ENCODE measurements at places on chromosomes 7 and 10.

GRCh38 chr10:115214829-115215228 lies 121.7 kb downstream of the ATRNL1 start:
- no peaks in the 10 kb centered on the region for H3K27me3 ChIP-seq
- no peaks in the 10 kb centered on the region for H3K4me1 ChIP-seq
- no peaks in the 10 kb centered on the region for H3K36me3 ChIP-seq
- no peak for DNase-seq
- H3K4me3 ChIP-seq, result no peak overlapping the region

DNA sequence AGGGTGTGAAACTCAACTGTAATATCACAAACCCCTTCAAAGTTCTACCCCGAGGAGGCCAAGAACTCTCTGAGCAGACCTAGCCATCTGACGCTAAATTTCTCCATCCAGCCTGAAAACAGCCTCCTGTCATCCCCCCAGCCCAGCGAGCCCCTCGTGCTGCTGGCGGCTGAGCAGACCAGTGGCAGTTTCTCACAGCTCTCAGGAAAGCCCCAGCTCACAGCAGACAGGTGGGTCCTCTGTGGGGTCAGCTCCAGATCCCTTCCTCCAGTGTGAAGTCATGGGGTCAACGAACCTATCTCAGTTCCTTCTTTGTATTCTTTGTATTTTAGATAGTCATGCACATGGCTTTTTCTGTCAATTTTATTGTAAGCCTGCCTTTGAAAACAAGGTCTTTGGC lies 7.8 kb downstream of the GARIN1A start:
- peaks cover 6% of the 10 kb centered on the region for H3K27me3 ChIP-seq
- no peak overlapping the region for H3K27ac ChIP-seq
- DNase-seq, result no peak
- no peaks in the 10 kb centered on the region for H3K4me1 ChIP-seq

GRCh38 chr7:7246223-7246622 lies 63.9 kb downstream of the C1GALT1 start:
- H3K27me3 ChIP-seq, result no peaks in the 10 kb centered on the region
- no peak for DNase-seq
- H3K4me1 ChIP-seq, result peaks cover 24% of the 10 kb centered on the region
- peaks cover 15% of the 10 kb centered on the region for H3K36me3 ChIP-seq

DNA sequence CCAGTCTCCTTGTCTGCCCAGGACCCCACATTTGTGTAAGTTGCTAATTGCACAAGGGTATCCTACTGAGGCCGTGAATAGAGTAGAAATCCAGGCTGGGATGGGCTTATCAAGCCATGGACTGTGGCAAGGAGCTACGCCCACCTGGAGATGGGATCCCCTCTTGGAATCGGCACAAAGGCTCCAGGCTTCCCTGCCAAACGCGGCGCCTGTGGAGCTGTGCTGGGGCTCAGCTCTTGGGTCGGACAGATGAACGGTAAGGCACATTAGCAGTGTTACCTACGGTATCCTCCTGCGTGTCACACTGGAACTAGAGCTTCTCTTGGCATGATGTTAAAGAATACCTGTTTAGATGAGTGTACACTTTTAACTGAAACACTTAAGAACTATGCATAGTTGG lies 196.7 kb downstream of the CELF2 start:
- peaks cover 33% of the 10 kb centered on the region for H3K36me3 ChIP-seq
- DNase-seq, result no peak
- H3K4me3 ChIP-seq, result no peak overlapping the region
- no peak overlapping the region for H3K27ac ChIP-seq
- peaks cover 56% of the 10 kb centered on the region for H3K4me1 ChIP-seq
- no peaks in the 10 kb centered on the region for H3K27me3 ChIP-seq

- H3K27ac ChIP-seq, result no peak overlapping the region
- H3K36me3 ChIP-seq, result peaks cover 24% of the 10 kb centered on the region
- no peak overlapping the region for H3K4me3 ChIP-seq
- no peak for DNase-seq
- no peaks in the 10 kb centered on the region for H3K4me1 ChIP-seq
Observed at GRCh38 chr7:134059921-134060320, 67.2 kb upstream of the LRGUK start.

- no peak for DNase-seq
- H3K4me1 ChIP-seq, result peaks cover 3% of the 10 kb centered on the region
- no peak overlapping the region for H3K4me3 ChIP-seq
- H3K27me3 ChIP-seq, result peaks cover 1% of the 10 kb centered on the region
- H3K36me3 ChIP-seq, result no peaks in the 10 kb centered on the region
Observed at GRCh38 chr7:22783421-22783820, 39.2 kb downstream of the TOMM7 start.

DNA sequence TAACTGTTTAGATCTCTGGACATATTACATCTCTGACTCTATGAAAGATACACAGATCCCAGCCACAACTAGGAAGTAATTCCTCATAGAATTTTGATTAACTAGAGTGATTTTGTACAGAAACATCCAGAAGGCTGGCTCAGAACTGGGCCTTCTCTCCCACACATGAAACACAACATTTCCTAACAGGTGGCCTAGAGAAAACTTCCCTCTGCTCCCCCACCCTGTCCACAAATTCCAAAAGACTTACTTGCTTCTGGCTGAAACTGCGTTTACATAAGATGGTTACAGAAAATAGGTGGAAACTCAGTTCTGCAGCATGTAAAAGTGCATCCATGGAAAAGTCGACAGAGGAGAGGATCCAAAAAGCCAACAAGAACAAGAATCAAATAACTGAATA lies 132.9 kb downstream of the FZD1 start:
- DNase-seq, result no peak
- H3K4me3 ChIP-seq, result no peak overlapping the region
- no peaks in the 10 kb centered on the region for H3K36me3 ChIP-seq
- no peaks in the 10 kb centered on the region for H3K4me1 ChIP-seq

DNA sequence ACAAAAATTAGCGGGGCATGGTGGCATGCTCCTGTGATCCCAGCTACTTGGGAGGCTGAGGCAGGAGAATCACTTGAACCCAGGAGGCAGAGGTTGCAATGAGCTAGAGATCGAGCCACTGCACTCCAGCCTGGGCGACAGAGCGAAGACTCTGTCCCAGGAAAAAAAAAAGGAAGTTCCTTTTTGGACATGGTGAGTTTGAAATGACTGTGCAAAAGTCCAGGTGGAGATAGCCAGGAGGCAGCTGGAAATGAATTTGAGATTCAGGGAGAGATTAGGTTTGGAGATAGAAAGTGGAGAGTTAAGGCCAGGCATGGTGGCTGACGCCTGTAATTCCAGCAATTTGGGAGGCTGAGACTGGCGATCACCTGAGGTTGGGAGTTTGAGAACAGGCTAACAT lies 139.1 kb downstream of the MARCHF5 start:
- H3K4me3 ChIP-seq, result no peak overlapping the region
- H3K27ac ChIP-seq, result no peak overlapping the region
- H3K27me3 ChIP-seq, result no peaks in the 10 kb centered on the region
- H3K4me1 ChIP-seq, result no peaks in the 10 kb centered on the region
- no peak for DNase-seq

DNA sequence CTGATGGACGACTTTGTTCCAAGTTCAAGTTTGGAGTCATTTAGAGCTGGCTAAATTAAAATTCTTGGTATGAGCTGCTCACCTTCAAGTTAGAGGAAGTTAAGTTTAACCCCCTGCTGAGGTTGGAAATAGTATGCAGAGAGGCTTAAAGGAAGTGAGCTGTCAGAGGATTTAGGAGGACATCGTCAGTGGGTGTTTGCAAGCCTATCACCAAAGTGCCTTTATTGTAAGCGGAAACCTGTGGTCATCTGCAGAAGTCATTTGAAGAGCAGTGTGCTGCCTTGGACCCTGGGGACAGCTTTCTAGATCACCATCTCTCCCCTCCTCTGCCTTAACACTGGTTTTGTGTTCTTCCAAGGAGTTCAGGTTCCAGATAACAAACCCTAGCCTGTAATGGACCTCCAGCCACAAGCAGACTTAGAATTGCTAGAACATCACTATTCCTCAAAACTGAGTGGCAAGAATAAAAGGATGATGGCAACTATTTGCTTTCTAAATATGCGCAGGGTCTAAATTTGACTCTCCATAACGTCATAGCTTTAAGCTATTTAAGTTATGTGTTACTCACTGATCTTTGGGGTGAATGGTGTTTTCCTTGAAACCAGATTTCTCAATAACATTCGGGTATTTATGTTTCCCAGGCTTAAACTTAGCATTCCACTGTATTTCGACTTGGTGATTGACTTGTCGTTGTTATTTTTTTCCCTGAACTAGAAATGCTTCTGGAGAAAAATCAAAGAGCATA lies 93.4 kb downstream of the SLC39A12 start:
- H3K4me3 ChIP-seq, result no peak overlapping the region
- H3K36me3 ChIP-seq, result no peaks in the 10 kb centered on the region
- no peak for DNase-seq
- H3K27ac ChIP-seq, result no peak overlapping the region
- H3K27me3 ChIP-seq, result no peaks in the 10 kb centered on the region
- H3K4me1 ChIP-seq, result no peaks in the 10 kb centered on the region

GRCh38 chr10:119675483-119676170 lies 24.4 kb downstream of the BAG3 start:
- no peaks in the 10 kb centered on the region for H3K4me1 ChIP-seq
- H3K4me3 ChIP-seq, result no peak overlapping the region
- no peaks in the 10 kb centered on the region for H3K27me3 ChIP-seq
- DNase-seq, result no peak
- peaks cover 11% of the 10 kb centered on the region for H3K36me3 ChIP-seq

GRCh38 chr7:136275794-136276193 lies 298.6 kb upstream of the MTPN start:
- no peak overlapping the region for H3K27ac ChIP-seq
- no peak for DNase-seq
- H3K36me3 ChIP-seq, result no peaks in the 10 kb centered on the region
- no peak overlapping the region for H3K4me3 ChIP-seq

DNA sequence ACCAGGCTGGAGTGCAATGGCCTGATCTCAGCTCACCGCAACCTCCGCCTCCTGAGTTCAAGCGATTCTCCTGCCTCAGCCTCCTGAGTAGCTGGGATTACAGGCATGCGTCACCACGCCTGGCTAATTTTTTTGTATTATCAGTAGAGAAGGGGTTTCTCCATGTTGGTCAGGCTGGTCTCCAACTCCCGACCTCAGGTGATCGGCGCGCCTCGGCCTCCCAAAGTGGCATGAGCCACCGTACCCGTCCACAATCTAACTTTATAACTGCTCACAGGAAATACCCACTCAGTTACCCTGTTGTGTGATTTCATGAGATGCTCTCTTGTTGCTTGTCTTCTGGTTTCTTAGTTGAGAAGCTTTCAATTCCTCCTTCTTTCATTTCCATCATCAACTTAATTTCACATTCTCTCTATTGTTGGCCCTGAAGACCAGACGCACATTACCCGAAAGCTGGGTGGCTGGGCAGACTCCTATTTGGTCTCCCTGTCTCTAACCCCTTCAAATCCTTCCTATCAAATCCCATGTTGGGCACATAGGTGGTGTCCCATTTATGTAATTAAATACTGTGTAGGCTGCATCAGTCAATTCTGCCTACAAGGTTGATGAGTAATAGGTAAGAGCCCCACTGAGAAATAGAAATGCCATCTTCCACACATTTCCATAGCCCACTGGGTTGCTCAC lies 1.1 kb upstream of the GSTO2 start:
- H3K27ac ChIP-seq, result peak overlapping the region; percentile 98
- H3K4me1 ChIP-seq, result peaks cover 22% of the 10 kb centered on the region
- no peaks in the 10 kb centered on the region for H3K27me3 ChIP-seq
- peak overlapping the region; percentile 88 for H3K4me3 ChIP-seq
- no peak for DNase-seq

- no peaks in the 10 kb centered on the region for H3K27me3 ChIP-seq
- H3K4me1 ChIP-seq, result peaks cover 81% of the 10 kb centered on the region
- peak overlapping the region; percentile 54 for H3K4me3 ChIP-seq
Observed at GRCh38 chr10:104322416-104322782, 15.9 kb downstream of the ITPRIP start.

GRCh38 chr10:86162036-86162435 lies 204.6 kb downstream of the GRID1 start:
- no peak overlapping the region for H3K4me3 ChIP-seq
- H3K27me3 ChIP-seq, result peaks cover 5% of the 10 kb centered on the region
- H3K36me3 ChIP-seq, result no peaks in the 10 kb centered on the region
- H3K27ac ChIP-seq, result no peak overlapping the region
- DNase-seq, result no peak

DNA sequence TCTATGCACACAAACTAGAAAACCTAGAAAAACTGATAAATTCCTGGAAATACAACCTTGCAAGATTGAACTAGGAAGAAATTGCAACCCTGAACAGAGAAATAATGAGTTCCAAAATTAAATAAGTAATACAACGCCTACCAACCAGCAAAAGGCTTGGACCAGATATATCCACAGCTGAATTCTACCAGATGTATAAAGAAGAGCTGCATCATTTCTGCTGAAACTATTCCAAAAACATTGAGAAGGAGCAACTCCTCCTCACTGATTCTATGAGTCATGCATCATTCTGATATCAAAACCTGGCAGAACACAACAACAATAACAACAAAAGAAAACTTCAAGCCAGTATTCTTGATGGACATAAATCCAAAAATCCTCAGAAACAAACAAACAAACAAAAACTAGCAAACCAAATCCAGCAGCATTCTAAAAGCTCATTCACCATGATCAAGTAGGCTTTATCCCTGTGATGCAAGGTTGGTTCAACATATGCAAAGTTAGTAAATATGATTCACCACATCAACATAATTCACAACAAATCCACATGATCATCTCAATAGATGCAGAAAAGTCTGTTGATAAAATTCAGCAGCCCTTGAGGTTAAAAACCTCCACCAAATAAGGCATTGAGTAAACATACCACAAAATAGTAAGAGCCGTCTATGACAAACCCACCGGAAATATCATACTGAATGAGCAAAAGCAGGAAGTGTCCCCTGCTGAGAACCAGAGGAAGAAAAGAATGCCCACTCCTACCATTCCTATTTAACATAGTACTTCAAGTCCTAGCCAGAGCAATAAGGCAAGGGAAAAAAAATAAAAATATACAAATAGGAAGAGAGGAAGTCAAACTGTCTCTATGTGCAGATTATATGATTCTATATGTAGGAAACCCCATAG lies 98.2 kb downstream of the PCDH15 start:
- no peak overlapping the region for H3K4me3 ChIP-seq
- no peaks in the 10 kb centered on the region for H3K4me1 ChIP-seq
- no peaks in the 10 kb centered on the region for H3K36me3 ChIP-seq
- no peak for DNase-seq
- H3K27me3 ChIP-seq, result no peaks in the 10 kb centered on the region

- DNase-seq, result no peak
- H3K27me3 ChIP-seq, result no peaks in the 10 kb centered on the region
- no peak overlapping the region for H3K4me3 ChIP-seq
- peaks cover 54% of the 10 kb centered on the region for H3K4me1 ChIP-seq
Observed at GRCh38 chr10:43391496-43391895, 17.5 kb downstream of the HNRNPF start.

GRCh38 chr10:96047004-96047649 lies 3.7 kb downstream of the CCNJ start:
- H3K4me1 ChIP-seq, result peaks cover 54% of the 10 kb centered on the region
- no peaks in the 10 kb centered on the region for H3K27me3 ChIP-seq
- H3K36me3 ChIP-seq, result peaks cover 21% of the 10 kb centered on the region
- H3K27ac ChIP-seq, result no peak overlapping the region
- DNase-seq, result no peak

- peaks cover 2% of the 10 kb centered on the region for H3K4me1 ChIP-seq
- H3K27ac ChIP-seq, result no peak overlapping the region
- H3K4me3 ChIP-seq, result no peak overlapping the region
- no peak for DNase-seq
- H3K27me3 ChIP-seq, result peaks cover 18% of the 10 kb centered on the region
Observed at GRCh38 chr10:78570633-78571235, 498.0 kb upstream of the ZMIZ1 start.

GRCh38 chr10:47423476-47423875 lies 39.4 kb upstream of the ZNF488 start:
- no peak for DNase-seq
- no peak overlapping the region for H3K4me3 ChIP-seq
- no peaks in the 10 kb centered on the region for H3K36me3 ChIP-seq
- H3K4me1 ChIP-seq, result no peaks in the 10 kb centered on the region
- H3K27me3 ChIP-seq, result peaks cover 6% of the 10 kb centered on the region
